ENCODE measurements at places on chromosomes 1 and 21.

DNA sequence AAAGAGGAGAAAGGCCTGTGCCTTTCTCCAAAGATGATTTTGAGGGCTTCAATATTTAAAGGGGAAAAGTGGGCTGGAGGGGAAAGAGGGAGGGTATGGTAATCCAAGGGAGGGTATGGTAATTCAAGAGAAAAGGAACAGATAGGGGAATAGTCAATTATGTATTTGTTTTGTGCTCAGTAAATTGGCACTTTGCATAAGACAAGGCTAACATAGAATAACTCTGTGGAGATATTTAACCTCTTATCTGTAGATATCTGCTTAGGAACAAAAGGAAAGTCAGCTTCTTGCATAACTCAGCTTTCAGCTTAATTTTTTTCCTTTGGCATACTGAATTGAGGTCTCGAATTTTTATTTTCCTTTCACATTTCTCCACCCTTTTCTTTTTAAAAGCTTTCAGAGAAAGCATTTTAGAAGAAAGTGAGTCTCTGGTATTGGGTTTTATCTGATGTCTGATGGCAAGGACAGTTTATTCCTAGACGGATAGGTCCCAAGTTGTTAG, 119.9 kb upstream of the F3 start:
- DNase-seq = no peak

DNA sequence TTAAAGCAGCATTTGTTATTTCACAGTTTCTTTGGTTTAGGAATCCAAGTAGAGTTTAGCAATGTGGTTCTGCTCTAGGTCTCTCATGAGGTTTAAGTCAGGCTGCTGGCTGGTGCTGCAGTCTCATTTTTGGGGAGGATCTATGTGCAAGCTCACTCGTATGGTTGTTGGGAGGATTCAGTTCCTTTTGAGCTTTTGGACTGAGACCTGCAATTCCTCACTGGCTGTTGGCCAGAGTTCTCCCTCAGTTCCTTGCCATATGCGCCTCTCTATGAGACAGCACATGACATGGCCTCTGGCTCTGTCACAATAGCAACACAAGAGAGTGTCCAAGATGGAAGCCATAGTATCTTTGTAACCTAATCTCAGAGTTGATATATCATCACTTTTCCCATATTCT, 91.0 kb downstream of the OLFML2B start:
- DNase-seq = no peak

DNA sequence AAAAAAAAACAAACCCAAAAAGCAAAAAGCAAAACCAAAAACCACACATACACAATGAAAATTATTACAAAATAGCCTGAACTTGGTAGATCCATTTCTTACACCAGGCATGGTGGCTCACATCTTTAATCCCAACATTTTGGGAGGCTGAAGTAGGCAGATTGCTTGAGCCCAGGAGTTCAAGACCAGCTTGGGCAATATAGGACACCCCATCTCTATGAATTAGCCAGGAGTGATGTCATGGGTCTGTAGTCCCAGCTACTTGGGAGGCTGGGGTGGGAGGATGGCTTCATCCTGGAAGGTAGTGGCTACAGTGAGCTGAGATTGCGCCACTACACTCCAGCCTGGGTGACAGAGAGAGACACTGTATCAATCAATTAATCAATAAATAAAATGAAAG, 42.1 kb upstream of the SCAF4 start:
- no peak for DNase-seq

- no peak for DNase-seq
Observed at GRCh38 chr1:167808104-167808503, 86.3 kb downstream of the MPZL1 start.

- DNase-seq = no peak
Observed at GRCh38 chr1:213138892-213139291, 87.9 kb downstream of the RPS6KC1 start.

- no peak for DNase-seq
Observed at GRCh38 chr1:196102826-196103225, 505.4 kb downstream of the KCNT2 start.

DNA sequence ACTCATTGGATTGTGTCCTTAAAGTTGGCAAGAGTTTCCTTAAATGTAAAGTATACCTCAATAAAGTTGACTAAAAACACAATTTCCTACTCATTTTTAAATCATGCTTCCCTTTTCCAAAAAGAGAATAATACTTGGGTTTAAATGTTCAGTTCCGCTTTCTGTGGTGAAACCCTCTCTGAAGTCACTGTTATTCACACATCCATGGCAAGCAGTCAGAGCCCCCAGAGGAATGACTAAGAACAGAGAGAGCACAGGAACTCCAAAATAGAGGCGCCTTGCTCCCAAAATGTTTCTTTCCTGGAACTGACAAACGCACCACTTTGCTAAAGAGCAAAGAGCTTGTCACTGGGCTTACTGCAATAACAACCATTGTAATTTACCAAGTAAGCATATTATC, 142.5 kb downstream of the TIAM1 start:
- DNase-seq = peak; percentile 72

DNA sequence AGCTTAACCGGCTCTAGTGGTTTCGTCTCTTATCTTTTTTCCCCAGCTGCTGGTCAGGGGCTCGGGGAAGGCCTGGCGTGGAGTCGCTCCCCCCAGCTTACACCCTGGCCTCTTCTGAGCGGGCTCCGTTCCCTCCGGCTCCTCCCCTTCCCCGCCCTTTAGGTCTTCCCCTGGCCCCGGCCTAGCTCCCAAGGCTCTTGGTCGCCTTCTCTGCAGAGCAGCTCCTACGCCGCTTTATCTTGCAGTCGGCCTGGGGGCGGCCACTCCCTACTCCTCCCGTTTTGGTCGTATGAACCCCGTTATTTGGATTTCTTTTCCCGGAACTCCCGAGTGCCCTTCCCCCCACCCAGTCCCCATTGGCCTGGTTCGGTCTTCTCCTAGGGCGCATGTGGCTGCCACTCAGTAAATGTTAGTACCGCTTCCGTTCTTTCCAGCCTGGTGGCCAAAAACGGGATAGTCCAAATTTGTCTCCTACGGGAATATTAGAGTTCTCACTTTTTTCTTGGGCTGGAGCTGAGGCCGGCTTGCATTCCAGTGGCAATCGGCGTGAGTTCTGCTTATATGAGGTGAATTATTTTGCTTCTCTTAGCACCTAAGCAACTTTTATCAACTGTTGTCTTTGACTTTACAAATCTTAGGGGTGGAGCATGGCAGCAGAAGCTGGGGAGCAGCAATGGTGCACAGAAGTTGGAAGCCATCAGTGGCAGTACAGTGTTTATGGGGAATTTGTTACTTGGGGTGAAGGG, 467 bp downstream of the THRAP3 start:
- no peak for DNase-seq

DNA sequence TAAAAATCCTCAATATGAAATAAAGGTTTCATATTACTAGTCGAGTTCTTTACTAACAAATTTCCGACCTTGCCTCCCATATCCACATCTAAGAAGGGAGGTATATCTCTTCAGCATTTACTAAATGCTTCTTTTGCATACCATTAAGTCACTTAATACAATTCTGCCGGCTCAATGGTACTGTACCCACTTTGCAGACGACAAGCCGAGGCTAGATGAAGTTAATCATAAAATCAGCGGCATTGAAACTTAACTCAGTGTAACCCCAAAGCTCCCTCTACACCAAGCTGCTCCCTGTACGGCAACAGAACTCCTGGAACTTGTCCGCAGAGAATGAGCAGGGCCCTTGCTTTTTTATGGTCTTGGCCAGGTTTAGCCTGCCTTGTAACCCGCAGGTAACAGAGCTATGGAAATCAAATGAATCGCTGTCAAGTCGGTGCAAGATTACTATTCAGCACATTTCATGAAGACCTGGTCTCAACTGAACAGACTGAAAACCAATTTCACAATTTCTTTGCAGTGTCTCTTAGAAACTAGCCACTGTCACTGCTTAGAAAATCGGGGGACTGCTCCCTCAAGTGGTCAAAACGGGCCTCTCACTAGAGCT, 738 bp downstream of the INTS7 start:
- no peak for DNase-seq

GRCh38 chr1:45246760-45247159, 40.4 kb upstream of the ZSWIM5 start:
- DNase-seq = no peak

DNA sequence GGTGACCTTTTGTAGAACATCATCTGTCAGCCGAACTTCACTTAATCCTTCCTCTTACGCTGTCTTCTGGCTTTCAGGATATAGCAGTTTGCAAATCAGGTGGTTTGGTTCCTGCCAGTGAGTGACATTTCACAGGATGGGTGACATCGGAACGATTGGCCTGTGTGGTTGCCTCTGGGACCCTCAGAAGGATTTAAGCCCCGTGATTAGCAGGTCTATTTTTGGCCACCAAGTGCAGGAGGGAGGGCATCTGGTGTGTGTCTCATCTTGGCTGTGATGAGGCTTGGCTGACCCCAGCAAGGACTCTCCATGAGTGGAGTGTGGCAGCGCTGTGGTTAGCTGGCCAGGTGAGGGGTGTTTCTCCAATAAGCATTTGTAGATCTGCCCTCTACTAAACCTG, 407.6 kb upstream of the VAMP3 start:
- no peak for DNase-seq

- no peak for DNase-seq
Observed at GRCh38 chr1:183909672-183910071, 104.8 kb downstream of the RGL1 start.

DNA sequence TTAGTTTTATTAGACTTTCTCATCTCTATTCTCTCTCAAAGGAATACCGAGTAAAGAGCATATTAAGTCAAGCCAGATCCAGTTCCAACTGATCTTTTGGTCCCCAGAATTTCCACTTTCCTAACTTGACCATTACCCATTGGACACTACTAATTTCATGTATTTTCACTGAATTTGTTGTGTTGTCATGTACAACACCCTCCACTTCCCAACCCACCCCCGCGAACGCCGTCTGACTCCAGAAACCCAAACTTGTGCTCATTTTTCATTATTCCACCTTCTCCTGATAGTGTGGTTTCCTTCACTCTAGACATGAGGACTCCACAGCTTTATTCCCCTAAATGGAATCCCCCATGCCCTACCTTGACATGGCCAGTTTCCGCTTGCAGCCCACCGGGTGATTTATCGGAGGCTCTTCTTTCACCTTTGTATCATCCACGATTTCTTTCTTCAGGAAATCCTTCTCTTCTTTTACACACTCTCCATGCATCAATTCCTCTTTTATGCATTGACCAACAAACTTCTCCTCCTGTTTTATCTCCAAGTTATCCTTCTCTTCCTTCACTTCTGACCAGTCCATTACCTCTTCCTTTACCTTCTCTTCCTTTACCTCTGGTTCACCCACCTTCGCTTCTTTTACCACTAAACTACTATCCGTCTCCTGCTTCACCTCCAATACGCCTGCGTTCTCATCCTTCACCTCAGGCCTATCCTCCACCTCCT, 805 bp downstream of the ZNHIT6 start:
- no peak for DNase-seq

DNA sequence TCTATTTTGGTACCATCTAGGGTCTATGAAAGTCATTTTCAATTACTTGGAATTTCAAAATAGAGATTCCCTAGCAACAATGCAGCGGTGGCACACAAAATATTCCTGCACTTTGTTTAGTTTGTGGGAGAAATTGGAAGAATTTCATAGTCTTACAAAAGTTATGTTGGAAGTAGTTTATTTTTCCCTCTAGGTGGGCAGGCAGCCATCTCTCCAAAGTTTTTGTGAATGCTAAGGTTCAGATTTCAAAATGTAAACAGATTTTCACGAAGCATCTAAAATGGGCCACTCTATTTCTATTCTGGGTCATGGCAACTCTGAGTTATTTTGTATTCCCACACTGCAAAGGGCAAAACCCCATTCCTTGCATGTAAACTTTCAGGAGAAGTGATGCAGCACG, 8.0 kb downstream of the SMCP start:
- no peak for DNase-seq

- no peak for DNase-seq
Observed at GRCh38 chr1:179017383-179018326, 8.0 kb upstream of the FAM20B start.

DNA sequence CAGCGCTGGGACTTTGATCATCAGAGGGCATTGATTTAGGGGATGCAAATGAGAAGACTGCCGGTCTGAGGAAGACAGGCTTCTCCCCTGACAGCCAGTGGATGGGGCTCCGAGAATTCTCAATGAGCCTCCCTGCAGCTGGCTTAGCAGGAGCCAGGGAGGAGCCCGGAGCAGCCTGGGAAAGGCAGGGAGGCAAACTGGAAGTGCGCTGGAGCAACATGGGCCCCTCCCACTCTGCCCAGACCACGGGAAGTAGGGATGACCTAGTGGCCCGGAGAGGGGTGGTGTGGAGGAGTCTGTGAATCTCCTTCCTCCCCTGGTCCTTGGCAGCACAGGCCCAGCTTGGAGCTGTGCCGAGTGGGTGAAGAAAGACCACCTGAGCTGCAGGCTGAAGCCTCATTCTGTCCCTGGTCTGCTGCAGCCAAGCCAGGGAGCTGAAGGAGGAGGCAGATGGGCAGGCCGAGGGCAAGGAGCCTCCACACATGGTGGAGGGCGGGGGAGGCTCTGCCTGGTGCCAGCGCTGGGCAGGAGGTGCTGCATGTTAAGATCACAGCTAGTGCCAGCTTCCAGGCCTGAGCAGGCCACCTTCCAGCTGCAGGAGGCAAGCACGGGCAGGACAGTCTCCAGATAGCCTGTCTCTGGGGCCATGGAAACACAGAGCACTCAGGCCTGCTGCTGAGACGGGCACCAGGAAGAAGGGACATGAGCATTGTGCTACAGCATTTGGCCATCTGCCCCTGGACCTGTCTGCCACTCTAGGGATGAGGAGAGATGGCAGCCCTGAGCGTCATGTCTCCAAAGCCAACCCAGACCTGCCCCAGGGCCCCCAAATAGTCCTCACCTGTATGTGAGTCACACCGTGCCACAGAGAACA, 12.2 kb upstream of the CLSTN1 start:
- peak; percentile 60 for DNase-seq

- peak; percentile 62 for DNase-seq
Observed at GRCh38 chr1:208025031-208025430, 114.1 kb upstream of the CD34 start.

- no peak for DNase-seq
Observed at GRCh38 chr1:117512728-117513321, 93.0 kb upstream of the TENT5C start.

- DNase-seq = no peak
Observed at GRCh38 chr1:227943381-227944089, 4.2 kb downstream of the WNT9A start.

GRCh38 chr1:111270771-111271463, 19.7 kb upstream of the CHIA start:
- no peak for DNase-seq

Measured in right hindlimb (tissue), 1 donor.